Muscle of arm (tissue), 14 donors: ENCODE measurements at places on chromosomes 2 and 18. TPM values are rescaled to one million over a fixed set of nuclear protein-coding genes. Genes with fewer than 3 reads are reported as not detected.

- DNase-seq = no peak
Observed at GRCh38 chr2:151658081-151658480, 76.2 kb downstream of the NEB start.

- DNase-seq = no peak
Observed at GRCh38 chr2:162092658-162093556, 18.9 kb upstream of the DPP4 start.

DNA sequence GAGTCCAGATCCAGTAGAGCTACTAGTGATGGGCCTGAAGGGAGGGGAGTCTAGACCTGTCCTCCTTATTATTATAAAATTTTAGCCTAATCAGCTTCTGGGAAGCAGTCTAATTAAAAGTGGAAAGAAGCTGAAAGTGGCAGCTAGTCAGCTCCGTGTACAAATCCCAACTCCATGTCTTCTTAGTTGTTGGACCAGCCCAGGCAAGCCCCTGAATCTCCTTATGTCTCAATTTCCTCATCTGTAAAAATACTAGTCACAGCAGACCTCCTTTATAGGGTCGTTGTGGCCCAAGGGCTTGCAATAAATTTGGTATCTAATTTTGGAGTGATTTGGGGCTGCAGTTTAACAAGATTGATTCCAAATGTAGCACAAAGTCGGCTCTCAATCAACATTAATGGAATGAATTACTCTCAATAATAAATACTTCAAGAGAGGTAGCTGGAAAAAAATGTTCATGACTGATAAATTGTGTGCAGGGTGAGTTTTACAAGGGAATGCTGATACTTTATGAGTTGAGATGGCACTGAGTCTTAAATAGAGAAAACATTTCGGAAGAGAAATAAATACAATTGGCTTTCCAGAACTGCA, 118.3 kb upstream of the NDUFV2 start:
- DNase-seq = no peak

Gene ACADL
- 4.5 TPM for polyA plus RNA-seq
